Effector memory CD4-positive, alpha-beta T cell (primary cell): ENCODE measurements at places on chromosomes 16 and 17.

- peak; percentile 49 for DNase-seq
Measured at GRCh38 chr16:88469615-88470395, 16.7 kb downstream of the ZFPM1 start.

- DNase-seq = peak; percentile 54
Measured at GRCh38 chr17:61410141-61411010, 10.7 kb downstream of the TBX2 start.

- DNase-seq = no peak
Measured at GRCh38 chr17:62981933-62982332, 15.9 kb downstream of the TANC2 start.

GRCh38 chr17:82965371-82965770 is 114.0 kb upstream of the METRNL start:
- DNase-seq = no peak

DNA sequence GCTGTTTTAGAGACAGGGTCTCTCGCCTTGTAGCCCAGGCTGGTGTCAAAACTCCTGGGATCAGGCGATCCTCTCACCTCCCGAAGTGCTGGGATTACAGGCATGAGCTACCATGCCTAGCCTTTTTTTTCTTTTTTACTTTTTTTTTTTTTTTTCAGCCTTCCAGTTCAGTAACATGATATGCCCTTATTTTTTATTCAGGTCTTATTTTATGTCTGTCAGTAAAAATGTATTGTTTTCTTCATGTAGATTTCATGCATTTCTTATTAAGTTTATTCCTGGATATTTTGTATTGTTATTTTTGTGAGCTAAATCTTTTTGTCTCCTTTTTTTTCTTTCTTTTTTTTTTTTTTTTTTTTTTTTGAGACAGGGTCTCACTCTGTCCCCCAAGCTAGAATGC is 2.7 kb upstream of the FOXN1 start:
- DNase-seq = no peak

DNA sequence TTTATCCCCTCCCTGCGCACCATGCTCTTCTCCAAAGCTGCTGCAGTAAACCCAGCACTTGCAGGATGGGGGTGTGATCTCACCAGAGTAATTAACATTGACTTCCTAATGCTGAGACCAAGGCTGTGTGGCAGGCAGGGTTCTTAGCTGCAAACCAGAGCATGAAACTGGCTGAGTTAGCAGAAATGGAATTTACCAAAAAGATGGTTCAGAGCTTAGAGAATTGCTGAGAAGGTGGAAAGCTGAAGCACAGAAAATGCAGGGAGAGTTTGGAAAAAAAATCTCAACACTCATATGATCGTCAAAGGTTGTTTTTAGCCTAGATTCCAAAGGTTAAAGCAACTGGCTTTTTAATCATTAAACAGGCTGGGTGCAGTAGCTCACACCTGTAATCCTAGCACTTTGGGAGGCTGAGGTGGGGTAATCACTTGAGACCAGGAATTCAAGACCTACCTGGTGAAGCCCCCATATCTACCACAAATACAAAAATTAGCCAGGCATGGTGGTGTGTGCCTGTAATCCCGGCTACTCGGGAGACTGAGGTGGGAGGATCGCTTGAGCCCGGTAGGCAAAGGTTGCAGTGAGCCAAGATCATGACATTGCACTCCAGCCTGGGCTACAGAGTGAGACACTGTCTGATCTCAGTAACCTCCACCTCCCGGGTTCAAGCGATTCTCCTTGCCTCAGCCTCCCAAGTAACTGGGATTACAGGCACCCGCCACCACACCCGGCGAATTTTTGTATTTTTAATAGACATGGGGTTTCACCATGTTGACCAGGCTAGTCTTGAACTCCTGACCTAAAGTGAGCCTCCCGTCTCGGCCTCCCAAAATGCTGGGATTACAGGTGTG is 6.0 kb upstream of the TXNDC11 start:
- no peak for DNase-seq

GRCh38 chr16:52819405-52819804 is 233.3 kb downstream of the CHD9NB start:
- no peak for DNase-seq

- DNase-seq = no peak
Measured at GRCh38 chr17:36695082-36695481, 93.7 kb downstream of the MRM1 start.

GRCh38 chr17:76553178-76553908 is 13.5 kb downstream of the PRCD start:
- no peak for DNase-seq

- DNase-seq = no peak
Measured at GRCh38 chr16:56985288-56985961, 3.9 kb upstream of the NLRC5 start.

DNA sequence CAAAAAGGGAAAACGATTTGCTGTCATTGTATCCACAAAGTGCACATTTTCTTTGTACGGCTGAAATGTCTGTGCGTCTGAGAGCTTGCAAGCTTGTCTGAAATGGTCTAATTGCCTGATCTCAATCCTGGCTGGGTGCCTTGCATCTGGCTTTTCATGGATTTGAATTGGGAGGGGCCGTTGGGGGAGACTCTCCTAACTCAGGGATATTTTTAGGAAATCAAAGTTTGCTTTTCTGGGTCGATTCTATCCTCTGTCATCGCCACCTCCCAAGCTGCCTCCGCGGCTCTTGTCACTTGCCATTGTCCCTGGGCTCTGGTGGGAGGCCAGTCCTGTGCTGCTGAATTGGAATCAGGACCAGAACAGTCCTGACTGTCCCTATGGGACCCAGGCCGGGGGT is 33.3 kb upstream of the MGAT5B start:
- DNase-seq = no peak

DNA sequence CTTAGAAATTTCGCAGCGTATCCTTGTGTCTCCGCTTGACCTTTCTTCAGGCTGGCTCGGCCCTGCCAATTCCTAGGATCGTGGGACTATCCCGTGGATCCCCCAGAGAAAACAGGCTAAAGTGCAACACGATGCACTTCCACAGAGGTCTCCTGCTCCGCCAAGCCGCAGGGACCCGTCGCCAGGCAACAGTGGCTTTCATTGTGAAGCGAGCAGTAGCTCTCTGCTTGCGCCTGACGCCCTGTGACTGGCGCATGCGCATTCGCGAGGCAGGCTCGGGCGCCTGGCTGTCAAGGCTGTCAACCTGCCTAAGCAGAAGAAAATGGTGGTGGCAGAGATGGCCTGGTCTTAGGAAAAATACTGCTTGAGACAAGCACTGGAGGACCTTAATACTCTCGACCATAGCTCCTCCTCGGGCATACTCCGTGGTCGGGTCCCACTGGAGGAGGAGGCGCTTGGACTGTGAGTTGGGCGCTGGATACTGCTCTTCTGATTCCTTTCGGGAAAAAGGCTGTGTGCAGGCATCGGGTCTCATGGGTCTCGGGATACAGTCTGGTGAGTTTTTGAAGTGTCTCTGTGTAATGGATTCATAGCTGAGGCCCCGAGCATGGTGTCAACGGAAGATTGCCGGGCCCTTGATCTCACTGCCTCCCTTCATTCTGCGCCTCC is 2336.1 kb downstream of the TP53TG3F start:
- DNase-seq = no peak

DNA sequence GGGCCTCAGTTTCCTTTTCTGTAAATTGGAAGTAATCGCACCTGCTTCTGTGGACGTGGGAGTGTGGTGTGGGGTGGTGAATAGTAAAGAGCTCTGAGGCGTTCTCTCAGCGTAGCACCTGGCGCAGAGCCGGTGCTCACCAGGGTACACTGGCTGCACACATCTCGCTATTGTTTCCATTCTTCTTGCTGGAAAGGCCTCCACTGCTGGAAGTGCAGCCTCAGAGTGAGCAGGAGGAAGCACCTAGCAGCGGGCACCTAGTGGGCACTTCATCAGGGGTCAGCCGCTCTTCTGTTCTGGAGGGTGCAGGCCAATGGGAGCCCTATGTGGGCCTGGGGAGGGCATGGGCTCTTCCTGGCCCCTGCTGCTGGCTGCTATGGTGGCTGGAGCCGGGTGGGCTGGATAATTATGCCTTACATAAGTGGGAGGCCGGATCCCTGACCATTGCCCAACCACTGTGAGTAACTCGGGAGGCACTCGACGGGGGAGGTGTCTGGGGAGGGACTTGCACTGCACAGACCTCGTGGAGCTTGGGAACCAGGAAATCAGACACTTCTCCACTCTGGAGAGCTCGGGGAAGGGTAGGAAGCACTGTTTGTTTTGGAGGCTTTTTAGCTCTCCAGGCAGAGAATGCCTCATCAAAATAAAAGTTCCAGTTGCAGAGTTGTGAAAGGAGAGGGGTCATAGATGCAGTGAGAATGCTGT is 1.7 kb downstream of the MAP2K3 start:
- DNase-seq = no peak

DNA sequence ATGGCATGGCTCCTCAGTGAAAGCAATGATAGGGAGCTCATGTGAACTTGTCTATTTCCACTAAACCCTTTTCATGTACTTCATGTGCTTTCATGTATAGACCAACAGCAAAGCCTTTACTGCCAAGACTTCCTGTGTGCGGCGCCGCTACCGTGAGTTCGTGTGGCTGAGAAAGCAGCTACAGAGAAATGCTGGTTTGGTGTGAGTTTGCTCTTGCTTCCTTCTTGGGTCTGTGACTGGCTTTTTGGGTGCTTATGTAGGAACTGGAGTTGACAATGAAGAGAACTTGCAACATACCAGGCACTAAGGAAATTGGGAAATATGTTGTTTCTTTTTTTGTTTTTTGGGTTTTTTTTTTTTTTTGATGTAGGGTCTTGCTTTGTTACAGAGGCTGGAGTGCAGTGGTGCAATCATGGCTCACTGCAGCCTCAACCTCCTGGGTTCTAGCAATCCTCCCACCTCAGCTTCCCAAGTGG is 5.7 kb downstream of the SNX11 start:
- DNase-seq = peak; percentile 10

- DNase-seq = no peak
Measured at GRCh38 chr16:50313596-50314478, 47.5 kb downstream of the ADCY7 start.

DNA sequence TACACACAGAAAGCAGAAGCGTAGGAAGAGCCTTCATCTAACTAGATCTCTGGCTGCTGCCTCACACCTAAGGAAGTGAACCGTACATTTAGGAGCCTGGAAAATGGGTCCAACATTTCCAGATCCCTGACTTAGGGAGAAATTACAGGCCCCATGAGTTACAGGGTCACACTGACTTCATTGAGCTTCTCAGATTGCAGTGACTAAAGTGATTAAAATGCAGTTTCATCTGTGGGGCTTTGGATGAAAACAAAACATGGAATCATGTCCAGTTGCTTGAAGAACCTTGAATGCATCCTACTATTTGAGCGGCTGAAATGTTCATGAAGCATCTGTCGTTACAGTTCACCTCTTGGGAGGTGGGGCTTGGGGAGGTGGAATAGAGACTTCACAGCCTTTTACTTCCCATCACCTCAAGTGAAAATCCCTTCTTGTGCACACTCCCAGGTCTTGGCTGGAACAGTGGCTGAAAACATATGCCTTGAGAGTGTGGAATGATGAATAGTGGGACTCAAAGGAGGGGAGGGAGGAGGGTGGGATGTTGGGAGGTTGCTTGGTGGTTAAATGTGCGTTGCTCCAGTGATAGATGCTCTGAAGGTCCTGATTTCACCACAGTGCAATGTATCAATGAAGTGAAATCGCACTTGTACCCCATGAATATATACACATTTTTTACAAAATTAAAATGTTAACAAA is 19.7 kb downstream of the TEKT3 start:
- no peak for DNase-seq

- no peak for DNase-seq
Measured at GRCh38 chr17:78365561-78366108, 5.8 kb upstream of the SOCS3 start.

- no peak for DNase-seq
Measured at GRCh38 chr17:8520981-8521380, 85.3 kb downstream of the NDEL1 start.
